Peyer's patch (tissue), 4 donors: ENCODE measurements at places on chromosomes 5 and 9. TPM values are rescaled to one million over a fixed set of nuclear protein-coding genes. Genes with fewer than 3 reads are reported as not detected.

Gene ALDH1A1
- 281 TPM for total RNA-seq

DNA sequence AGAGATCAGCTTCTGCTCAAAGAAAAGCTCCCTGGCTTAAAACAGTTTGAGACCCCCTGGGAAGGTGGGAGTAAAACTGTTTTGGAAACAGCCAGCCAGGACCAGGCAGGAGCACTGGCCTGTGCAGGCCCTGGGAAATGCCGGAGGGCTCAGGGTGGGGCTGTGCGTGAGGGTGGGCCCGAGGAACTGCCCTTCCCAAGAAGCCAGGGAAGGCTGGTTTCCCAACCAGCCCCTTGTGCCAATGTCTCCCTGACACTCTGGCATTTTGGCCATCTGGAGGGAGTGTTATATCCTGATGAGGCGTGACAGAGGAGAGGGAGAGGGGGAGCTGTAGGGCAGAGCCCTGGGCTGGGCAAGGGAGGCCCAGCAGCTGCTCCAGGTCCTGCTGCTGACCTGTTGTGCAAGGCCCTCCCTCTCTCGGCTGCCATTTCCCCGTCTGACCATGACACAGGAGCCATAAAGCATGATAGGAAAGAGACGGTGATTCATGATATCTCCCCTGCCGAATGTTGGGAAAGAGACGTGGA lies 16.1 kb downstream of the OLFML2A start:
- H3K4me1 ChIP-seq = no peaks in the 10 kb centered on the region
- H3K36me3 ChIP-seq = no peaks in the 10 kb centered on the region
- H3K27ac ChIP-seq = no peak overlapping the region
- no peaks in the 10 kb centered on the region for H3K27me3 ChIP-seq

- no peaks in the 10 kb centered on the region for H3K36me3 ChIP-seq
- no peak overlapping the region for H3K4me3 ChIP-seq
- H3K27me3 ChIP-seq = no peaks in the 10 kb centered on the region
Observed at GRCh38 chr5:42592401-42593140, 164.0 kb upstream of the CCDC152 start.

DNA sequence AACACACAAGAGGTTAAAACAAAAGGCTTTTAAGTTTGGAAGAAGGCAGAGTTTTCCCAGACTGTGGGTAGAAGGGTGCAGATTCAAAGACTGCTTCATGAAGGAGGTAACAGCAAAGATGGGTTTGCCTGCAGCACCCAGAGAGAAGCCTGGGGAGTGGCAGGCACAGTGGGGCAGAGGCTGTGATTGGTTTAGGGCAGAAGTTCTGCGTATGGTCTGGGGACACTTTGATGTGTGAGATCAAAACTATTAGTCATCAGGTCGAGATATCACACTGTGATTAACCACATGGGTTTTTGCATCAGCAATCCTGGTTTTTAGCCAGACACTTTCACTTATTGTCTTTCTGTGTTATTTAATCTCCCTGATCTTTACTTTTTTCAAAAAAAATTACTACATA lies 188.8 kb upstream of the GLRA1 start:
- H3K4me3 ChIP-seq = no peak overlapping the region
- DNase-seq = no peak

- H3K36me3 ChIP-seq = peaks cover 69% of the 10 kb centered on the region
- peak; percentile 75 for DNase-seq
- peaks cover 6% of the 10 kb centered on the region for H3K4me1 ChIP-seq
- H3K27ac ChIP-seq = no peak overlapping the region
- no peaks in the 10 kb centered on the region for H3K27me3 ChIP-seq
- H3K4me3 ChIP-seq = no peak overlapping the region
Observed at GRCh38 chr9:121303456-121304451, 35.8 kb downstream of the GSN start.

- no peak overlapping the region for H3K27ac ChIP-seq
- no peak overlapping the region for H3K4me3 ChIP-seq
- no peaks in the 10 kb centered on the region for H3K27me3 ChIP-seq
Observed at GRCh38 chr9:69546265-69546664, 125.9 kb downstream of the APBA1 start.

DNA sequence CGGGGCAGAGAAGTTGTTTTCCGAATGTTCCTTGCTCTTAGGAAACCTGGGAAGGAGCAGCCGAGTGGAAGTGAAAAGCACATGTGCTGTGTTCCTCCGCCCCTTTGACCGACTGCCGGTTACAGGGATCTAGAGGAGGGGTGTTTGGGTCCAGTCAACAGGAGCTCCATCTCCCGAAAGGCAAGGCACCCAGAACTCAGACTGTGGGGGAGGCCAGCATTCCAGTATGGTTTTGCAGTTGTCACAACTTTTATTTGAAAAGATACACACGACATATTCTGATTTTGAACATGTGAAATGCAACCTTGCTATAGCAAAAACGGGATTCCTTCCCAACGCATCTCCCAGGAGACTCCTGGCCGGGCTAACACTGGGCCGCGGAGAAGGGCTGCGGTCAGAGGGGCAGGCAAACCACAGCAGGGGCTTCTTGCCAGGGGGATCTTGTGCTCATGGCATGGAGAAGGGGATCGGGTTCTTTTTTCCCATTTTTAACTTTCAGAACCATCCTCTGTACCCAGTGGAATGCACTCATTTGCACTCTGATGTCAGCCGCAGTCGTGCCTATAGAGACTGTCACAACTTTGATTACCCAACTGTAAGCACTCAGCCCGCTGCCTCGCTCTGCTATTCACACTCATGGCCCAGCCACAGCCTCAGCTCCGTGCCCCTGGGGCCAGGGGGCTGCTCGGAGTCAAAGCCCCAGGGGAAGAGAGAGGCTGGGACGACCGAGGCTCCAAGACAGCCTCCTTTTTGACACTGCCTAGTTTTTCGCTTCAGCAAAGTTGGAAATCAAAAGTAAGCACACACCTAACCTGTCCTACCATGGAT lies 3.9 kb downstream of the QRFP start:
- peaks cover 37% of the 10 kb centered on the region for H3K36me3 ChIP-seq
- H3K4me1 ChIP-seq = no peaks in the 10 kb centered on the region
- H3K27me3 ChIP-seq = no peaks in the 10 kb centered on the region
- H3K27ac ChIP-seq = no peak overlapping the region
- DNase-seq = no peak
